ENCODE measurements at places on chromosomes 12 and 14.

DNA sequence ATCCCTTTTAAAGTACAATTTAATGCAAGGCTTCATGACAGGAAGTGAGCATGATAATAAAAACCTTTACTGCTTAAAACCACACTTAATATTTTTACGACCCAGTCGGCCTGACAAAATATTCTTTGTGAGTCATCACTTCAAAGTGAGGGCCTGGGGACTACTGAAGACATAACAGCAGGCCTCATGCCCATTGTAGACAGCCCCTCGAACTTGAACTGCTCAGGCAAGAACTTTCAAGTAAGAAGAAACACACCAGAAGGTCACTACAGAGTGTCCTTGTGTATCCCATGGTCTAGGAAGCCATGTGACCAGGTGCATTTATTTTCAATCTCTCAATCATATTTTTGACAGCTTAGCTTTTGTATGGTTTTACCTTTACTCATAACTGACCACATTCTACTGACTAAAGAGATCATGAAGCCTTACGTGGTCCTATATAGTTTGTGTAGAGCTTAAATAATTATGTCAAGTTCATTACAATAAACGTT is 61.4 kb upstream of the MANSC4 start:
- no peak for DNase-seq

GRCh38 chr12:129561304-129561703 is 342.5 kb downstream of the TMEM132D start:
- DNase-seq = no peak

DNA sequence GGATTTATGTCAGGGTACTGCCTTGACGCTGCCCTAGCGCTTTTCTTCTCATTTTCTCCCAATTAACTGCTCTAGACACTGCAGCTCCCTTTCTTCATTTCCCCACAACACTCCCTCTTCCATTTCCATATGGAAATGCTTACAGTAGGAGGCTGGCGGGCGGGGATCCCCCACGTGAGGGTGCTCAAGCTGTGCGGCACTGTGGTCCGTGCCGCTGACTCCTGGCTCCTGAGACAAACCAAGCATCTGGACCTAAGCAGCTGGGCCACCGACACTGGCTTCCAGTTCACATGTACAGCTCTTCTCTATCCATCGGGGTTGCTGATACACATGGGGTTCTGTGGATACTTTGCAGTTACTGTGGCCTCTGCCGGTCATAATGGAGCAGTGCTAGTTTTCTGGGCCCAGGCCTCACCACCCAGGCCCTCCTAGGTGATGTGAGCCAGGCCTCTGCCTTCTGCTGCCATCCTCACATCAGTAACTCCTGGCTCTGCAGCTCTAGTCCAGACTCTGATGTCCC is 20.2 kb downstream of the TCHP start:
- no peak for DNase-seq

- no peak for DNase-seq
Measured at GRCh38 chr14:92026548-92027190, 13.2 kb downstream of the TRIP11 start.

DNA sequence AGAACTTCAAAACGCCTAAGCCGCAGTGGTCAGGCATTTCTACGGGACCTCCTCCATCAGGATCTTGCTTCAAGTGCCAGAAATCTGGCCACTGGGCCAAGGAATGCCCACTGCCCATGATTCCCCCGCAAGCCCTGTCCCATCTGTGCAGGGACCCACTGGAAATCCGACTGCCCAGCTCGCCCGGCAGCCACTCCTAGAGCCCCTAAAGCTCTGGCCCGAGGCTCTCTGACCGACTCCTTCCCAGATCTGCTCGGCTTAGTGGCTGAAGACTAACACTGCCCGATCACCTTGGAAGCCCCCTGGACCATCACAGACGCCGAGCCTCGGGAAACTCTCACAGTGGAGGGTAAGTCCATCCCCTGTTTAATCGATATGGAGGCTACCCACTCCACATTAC is 1113.0 kb upstream of the TMEM132C start:
- no peak for DNase-seq

DNA sequence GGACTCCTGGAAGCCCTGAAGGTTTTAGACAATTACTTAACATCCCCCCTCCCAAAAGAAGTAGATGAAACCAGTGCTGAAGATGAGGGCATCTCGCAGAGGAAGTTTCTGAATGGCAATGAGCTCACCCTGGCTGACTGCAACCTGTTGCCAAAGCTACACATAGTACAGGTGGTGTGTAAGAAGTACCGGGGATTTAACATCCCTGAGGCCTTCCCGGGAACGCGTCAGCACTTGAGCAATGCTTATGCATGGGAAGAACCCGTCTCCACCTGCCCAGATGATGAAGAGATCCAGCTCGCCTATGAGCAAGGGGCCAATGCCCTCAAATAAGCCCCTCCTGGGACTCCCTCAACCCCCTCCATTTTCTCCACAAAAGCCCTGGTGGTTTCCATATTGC is 10.6 kb upstream of the SPPL3 start:
- DNase-seq = no peak

DNA sequence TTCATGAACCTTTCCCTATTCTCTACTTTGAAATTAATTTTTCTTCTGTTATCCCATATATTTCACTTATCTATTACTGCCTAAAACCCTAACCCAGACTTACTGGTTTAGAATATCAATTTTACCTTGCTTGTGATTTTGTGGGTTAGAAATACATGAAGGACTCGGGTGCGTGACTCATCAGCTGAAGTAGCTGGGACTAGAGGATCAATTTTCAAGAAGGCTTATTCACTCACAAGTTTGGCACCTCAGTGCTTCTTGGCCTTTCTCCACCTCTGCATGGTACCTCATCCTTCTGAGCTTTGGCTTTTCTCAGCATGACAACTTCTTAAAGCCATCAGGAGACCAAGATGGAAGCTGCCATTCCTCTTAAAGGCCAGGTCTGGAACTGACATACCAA is 57.8 kb downstream of the TMEM117 start:
- DNase-seq = no peak

GRCh38 chr12:85621041-85621440 is 215.2 kb downstream of the RASSF9 start:
- DNase-seq = no peak

DNA sequence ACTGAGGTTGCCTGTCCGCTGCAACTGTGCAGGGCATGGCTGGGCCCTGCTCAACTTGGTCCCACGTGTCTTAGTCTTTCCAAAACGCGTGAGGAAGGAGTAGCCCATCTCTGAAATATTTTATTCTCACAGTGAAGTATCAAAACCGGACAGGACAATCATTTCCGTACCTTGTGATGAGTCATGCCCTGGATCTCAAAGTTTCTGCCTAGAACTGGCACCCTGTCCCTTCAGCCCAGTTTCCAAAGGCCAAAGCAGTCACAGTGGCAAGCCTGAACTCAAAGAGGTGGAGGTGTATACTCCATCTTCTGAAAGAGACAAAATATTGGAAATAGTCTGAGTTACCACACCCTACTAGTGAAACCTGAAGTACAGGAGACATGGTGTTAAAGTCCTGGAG is 28.5 kb upstream of the SRGAP1 start:
- DNase-seq = no peak

DNA sequence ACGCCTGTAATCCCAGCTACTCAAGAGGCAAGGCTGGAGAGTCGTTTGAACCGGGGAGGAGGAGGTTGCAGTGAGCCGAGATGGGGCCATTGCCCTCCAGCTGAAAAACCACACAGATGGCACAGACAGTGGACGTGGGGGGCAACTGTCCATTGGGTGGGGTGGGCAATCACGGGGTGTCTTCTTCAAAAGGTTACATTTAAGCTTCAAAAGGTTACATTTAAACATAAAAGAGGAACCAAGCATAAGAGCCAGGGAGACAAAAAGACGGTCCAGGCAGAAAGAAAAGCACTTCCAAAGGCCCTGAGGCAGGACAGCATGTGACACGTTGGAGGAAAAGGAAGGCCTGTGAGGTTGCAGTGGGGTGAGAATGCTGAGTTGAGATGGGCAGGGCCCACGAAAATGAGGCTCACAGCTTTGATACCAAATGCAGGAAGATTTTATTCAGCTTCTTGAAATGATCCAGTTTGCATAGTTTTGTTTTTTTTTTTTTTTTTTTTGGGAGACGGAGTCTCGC is 10.7 kb downstream of the SCARB1 start:
- no peak for DNase-seq

DNA sequence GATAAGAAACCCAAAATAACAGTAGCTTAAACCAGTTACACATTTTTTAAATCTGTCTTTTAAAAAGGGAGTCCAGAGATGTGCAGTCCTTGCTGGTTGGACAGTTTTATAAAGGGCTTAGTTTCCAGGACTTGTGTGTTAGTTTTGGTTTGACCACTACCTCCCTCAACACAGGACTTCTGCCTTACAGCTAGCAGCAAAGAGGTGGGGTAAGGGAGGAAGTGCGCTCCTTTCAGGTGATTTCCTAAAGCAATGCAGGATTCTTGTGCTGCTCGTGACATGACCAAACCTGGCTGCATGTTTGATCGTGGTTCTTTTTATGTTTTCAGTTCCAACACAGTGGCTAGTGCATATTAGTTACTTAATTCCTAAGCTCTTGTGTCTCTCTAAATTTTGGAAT is 266.2 kb downstream of the TMTC2 start:
- DNase-seq = no peak

- no peak for DNase-seq
Measured at GRCh38 chr12:52713960-52714886, 10.9 kb upstream of the KRT77 start.

DNA sequence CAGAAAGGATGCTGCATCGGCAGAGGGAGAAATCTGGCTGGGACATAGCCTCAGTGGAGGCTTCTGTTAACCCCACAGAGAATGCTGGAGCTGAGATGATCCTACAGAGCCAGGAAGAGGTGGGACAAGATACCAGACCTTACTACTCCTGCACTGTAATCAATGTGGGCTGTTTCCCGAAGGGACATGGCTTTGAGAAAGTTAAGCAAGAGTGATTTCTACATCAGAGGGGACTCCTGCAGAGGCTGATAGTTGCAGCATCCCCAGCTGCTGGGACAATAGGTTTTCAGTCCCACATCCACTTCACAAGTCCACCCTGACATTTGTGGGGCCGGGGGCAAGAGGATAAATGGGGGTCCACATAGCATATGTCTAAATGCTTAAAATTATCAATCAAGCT is 22.5 kb upstream of the CMKLR1 start:
- no peak for DNase-seq

- DNase-seq = no peak
Measured at GRCh38 chr14:52833891-52834290, 42.5 kb upstream of the GNPNAT1 start.

Measured in effector CD8-positive, alpha-beta T cell (primary cell).